NCI-H446 treated with DMSO at 0.1 percent for 48 hours (cell line): ENCODE measurements at places on chromosomes 1 and 21.

DNA sequence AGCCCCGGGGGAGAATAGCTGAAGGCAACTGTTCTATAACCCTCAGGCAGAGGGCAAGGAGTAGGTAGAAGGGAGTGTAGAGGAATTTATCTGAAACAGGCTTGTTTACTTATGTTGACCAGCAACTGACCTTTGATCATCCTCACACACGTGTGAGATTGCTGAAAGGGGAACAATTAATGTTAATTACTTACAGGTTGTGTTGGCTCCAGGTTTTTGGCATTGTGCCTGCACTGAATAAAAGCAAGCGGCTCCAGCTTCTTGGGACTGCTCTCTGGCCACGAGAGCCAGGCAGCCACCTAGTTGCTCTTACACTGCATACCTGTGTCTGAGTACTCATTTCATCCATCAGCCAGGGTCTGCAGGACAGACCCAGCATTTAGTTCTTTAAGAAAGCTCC lies 41.3 kb upstream of the ARHGEF10L start:
- DNase-seq, result no peak

- DNase-seq, result no peak
Observed at GRCh38 chr1:12552111-12552888, 65.7 kb downstream of the DHRS3 start.

DNA sequence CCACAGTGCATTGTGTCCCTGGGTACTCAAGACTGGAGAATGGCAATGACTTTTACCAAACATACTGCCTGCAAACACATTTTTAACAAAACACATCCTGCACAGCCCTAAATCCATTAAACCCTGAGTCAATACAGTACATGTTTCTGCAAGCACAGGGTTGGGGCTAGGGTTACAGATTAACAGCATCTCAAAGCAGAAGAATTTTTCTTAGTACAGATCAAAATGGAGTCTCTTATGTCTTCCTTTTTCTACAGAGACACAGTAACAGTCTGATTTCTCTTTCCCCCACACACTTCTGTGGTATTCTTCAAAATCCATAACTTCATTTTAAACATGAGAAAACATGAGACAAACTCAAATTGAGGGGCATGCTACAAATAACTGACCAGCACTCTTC lies 13.9 kb downstream of the BMP8A start:
- DNase-seq, result no peak

GRCh38 chr1:43315481-43315880 lies 14.7 kb downstream of the TIE1 start:
- DNase-seq, result no peak

GRCh38 chr1:152015766-152016165 lies 21.0 kb downstream of the S100A11 start:
- no peak for DNase-seq

GRCh38 chr1:41700581-41700980 lies 216.1 kb upstream of the EDN2 start:
- DNase-seq, result no peak

GRCh38 chr1:201224666-201225370 lies 34.2 kb downstream of the IGFN1 start:
- DNase-seq, result no peak

- no peak for DNase-seq
Observed at GRCh38 chr1:30991862-30992606, 73.5 kb downstream of the PUM1 start.

- no peak for DNase-seq
Observed at GRCh38 chr1:219460896-219461815, 151.7 kb downstream of the ZC3H11B start.

- no peak for DNase-seq
Observed at GRCh38 chr1:114208106-114208505, 54.4 kb upstream of the SYT6 start.

GRCh38 chr1:14183329-14183728 lies 415.2 kb upstream of the KAZN start:
- DNase-seq, result no peak

DNA sequence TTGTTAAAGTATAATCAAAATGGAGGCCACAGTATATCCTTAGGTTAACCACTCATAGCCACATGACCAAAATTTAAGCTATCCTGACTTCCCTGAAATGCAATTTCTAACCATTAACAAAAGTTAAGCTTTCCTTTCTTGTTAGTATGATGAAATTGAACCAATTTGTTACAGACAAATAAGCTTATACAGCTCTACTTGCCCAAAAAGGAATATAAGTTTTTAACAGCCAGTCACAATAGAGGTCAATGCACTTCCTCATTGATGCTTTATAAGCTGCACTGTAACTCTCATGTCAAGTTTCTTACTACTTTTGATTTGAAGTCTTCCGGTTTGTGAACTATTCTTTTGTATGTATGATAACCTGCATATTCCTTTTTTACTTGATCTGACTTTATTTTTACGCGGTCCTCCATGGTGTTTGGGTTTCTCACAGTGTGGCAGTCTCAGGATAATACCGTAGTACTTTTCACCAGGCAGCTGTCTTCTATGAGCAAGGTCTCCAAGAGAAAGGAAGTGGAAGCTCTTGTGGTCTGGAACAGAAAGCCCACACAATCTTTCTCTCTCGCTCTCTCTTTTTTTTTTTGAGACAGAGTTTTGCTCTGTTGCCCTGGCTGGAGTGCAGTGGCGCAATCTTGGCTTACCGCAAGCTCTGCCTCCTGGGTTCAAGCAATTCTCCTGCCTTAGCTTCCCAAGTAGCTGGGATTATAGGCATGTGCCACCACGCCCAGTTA lies 331.6 kb downstream of the SRGAP2C start:
- no peak for DNase-seq

- DNase-seq, result no peak
Observed at GRCh38 chr21:45379171-45379900, 25.6 kb upstream of the COL18A1 start.

DNA sequence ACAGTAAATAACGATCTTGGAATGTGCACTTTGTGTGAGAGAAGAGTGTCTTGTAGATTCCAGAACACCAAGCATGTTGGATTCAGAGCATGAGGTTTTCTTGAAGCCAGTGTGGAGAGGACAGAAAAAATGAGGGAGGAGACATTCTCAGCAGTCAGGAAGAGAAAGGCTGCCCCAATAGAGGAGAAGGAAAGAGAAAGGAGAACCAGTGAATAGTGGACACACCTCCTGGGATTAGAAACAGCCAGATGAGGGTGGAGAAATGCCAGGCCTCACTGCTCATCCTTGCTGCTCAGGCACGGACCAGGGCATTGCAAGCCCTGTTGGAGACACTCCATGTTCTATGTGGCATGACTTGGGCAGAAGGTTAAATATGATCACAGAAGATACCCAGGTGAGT lies 69.0 kb upstream of the KAZN start:
- no peak for DNase-seq

DNA sequence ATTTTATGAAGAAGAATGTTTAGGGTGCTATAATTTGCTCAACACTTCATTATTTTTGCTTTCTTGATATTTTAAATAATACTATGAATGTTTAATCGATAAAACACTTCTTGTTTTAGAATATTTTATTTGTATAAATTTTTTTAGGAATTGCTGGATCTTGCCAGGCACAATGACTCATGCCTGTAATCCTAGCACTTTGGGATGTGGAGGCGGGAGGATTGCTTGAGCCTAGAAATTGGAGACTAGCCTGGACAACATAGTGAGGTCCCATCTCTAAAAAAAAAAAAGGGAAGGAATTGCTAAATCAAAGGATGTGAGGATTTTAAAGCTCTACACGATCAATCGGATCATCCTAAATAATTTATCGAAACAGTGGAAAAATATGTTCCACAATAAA lies 17.6 kb downstream of the RNF11 start:
- DNase-seq, result no peak

DNA sequence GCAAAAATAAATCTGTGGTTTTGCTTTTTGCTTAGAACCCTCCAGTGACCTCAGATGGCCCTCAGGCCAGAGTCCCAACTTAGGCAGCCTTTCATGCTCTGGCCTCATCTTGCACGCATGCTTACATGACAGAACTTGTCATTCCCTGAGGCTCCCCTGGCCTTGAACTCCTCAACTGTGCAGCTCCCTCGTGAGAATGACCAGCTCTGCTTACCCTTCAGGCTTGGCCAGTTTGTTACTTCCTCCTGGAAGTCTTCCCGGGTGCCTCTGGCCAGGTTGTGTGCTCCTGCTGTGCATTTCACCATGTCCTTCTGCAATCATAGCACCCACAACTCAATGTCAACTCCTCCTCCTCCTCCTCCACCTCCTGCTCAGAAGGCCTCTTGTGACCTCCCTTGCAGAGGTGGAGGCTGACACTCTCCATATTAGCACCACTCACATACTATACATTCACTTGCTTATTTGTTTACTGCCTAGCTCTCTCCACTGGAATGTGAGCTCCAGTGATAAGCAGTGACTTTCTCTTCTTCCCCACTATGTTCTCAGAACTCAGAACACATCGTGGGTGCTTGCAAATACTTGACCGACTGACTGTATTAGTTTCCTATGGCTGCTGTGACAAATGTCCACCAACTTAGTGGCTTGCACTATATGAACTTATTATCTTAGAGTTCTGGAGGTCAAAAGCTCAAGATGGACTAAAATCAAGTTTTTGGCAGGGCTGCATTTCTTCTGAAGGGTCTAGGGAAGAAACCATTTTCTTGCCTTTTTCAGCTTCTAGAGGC lies 41.9 kb downstream of the RCSD1 start:
- DNase-seq, result no peak

DNA sequence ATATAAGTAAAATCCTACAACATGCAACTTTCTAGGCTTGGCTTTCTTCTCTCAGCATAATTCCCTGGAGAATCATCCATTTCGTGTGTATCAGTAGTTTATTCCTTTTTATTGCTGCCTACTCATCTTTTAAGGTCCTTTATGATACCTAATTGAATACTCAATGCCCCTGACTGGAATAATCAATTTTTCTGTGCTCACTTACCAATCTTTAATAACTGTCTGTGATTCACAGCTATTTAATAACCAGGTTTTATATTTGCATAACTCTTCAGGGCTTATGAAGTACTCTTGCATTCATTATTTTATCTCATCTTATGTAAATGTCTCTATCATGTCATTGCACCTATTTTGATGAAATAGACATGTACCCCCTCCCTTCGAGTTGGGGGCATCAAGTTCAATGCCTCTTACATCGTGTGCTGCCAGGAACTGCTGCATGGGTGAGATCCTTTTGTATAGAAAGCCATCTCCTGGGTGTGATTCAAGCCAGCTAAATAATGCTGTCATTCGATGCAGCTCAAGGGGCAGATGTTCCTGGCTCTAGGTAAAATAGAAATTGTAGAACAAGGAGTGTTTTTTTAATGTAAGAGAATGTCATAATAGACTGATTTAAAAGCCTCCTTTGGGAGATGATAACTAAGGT lies 222.7 kb downstream of the SLC35F3 start:
- no peak for DNase-seq

DNA sequence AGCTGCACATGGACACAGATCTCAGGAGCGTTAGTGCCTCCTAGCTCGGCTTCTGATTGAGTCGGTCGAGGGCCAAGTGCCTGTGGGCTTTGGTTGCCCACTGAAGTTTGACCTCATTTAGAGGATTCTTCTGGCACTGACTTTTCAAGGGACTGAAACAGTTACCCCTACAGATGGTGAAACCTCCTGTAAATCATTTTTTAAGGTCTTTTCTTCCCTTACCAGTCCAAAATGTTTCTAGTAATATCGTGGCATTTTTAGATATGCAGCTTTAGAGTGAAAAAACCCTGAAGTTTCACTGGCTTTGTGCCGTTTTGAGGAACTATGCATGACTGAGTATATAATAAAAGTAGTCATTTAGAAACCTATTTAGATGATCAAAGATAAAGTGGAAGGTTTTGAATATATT lies 34.7 kb upstream of the L1TD1 start:
- DNase-seq, result no peak

DNA sequence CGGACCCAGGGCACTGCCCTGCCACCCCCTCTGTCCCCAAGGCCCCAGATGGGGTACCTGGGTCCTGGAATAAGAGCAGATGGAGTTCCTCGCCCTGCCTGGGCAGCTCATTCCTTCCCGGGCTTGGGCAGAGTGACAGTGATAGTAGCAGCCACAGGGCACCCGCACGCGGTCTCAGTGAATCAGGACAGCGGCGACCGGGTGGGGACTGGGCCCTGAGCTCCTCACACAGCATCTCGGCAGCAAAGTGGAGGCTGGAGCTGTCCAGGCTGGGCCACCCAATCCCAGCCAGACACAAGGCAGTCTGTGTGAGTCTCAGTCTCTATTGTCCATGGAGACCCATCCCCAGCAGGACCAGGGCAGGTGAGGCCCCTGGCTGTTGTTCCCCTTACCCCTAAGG lies 37.4 kb upstream of the CCDC27 start:
- no peak for DNase-seq

DNA sequence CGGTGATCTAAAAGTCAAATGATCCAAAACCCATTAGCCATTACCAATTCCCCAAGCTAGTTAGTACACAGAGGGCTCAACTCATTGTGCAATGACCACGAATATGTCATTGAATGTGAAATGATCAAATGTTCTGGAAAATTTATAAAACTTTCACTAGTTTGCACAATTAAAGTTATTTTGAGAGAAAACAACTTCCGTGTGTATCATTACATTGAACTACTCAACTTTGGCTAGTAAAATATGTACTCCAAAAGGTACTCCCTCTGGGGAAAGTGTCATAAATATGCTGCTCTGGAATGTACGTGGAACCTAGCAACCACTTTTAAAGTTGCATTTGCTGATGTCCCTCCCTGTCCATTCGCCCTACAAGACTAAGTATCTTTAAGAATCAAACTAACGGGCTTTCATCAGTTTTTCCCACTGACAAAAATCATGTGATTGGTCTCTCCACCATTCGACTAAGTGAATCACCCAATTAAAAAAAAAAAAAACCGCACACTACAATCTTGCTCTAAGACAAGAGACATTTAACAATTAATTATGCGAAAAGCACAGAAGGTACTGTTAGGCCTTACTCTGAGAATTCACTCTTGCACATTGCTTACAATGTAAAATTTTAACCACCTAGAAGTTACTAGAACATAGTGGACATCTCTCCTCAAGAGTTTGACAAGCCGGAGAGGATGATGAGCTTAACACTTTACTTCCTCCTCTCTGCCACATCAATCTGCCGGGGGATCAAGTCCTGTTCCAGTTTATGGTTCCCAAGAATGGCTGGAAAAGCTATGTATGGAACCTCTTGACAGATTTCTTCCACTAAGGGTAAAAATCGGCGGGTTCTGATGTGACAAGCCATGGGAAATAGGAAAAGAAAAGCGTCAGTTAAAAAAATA lies 1.2 kb downstream of the ACBD3 start:
- DNase-seq, result no peak

GRCh38 chr1:73910466-73910865 lies 287.5 kb downstream of the LRRIQ3 start:
- no peak for DNase-seq

- no peak for DNase-seq
Observed at GRCh38 chr1:70364439-70364838, 9.9 kb upstream of the ANKRD13C start.
